ENCODE measurements at places on chromosomes 3 and 15. TPM values are rescaled to one million over a fixed set of nuclear protein-coding genes. Genes with fewer than 3 reads are reported as not detected.

Gene PSTPIP1
- total RNA-seq = not detected

Gene CXCR6
- not detected for total RNA-seq

Gene EPHB1
- 0.06 TPM for total RNA-seq

Gene NECTIN3
- total RNA-seq = 14.3 TPM

Gene CEP152
- total RNA-seq = 4.4 TPM

Gene LRRC31
- not detected for total RNA-seq

Gene ITIH3
- not detected for total RNA-seq

Gene CHST13
- total RNA-seq = 0.41 TPM

Gene EIF4E3
- total RNA-seq = 3.7 TPM

Gene SHC4
- 0.62 TPM for total RNA-seq

Gene GOLGA6D
- not detected for total RNA-seq

Gene ARPIN
- total RNA-seq = 11.4 TPM

Gene GOLGA6L4
- 1.7 TPM for total RNA-seq

Gene PPP2R3A
- 3.6 TPM for total RNA-seq

Gene MNS1
- total RNA-seq = 2.7 TPM

Gene MASP1
- total RNA-seq = not detected

Gene CYP8B1
- not detected for total RNA-seq

Gene RBP2
- not detected for total RNA-seq

Gene GORASP1
- total RNA-seq = 24.0 TPM

Gene SLC51A
- total RNA-seq = not detected

Gene PLS1
- 12.2 TPM for total RNA-seq

Gene DUOX2
- total RNA-seq = 0.05 TPM

Gene KLHDC8B
- total RNA-seq = 6.3 TPM

Gene ACTRT3
- total RNA-seq = 2.9 TPM

Gene ALPK3
- total RNA-seq = 0.31 TPM

Gene GMPS
- total RNA-seq = 90.2 TPM

Gene ITIH1
- not detected for total RNA-seq

Gene C3orf80
- 1.8 TPM for total RNA-seq

Gene IL20RB
- total RNA-seq = 1.3 TPM

Gene CLRN1
- total RNA-seq = not detected

Gene HIGD1A
- total RNA-seq = 48.4 TPM

Gene PLSCR5
- not detected for total RNA-seq

Gene SERINC4
- total RNA-seq = not detected

Gene NAA80
- 6.1 TPM for total RNA-seq

Gene SYNPR
- not detected for total RNA-seq

Gene ANKRD63
- total RNA-seq = 0.67 TPM

Gene NUP210
- 41.7 TPM for total RNA-seq

Gene MST1
- 2.0 TPM for total RNA-seq

Gene MELTF
- total RNA-seq = 75.3 TPM

Gene RFTN1
- 3.7 TPM for total RNA-seq

Gene TTLL13
- 0.14 TPM for total RNA-seq

Gene BFSP2
- total RNA-seq = not detected

Gene ZNF80
- not detected for total RNA-seq

Gene GOLGA8S
- total RNA-seq = 0.12 TPM

Gene SLITRK3
- total RNA-seq = not detected

Gene NRG4
- total RNA-seq = 1.3 TPM

Gene LRTM1
- not detected for total RNA-seq

Gene NUDT16
- total RNA-seq = 8.1 TPM

Gene CYP19A1
- total RNA-seq = 0.15 TPM

Gene SIDT1
- total RNA-seq = 0.58 TPM

Measured in A549 treated with ZK216348 at 1 μM for 4 hours (cell line).